ENCODE measurements at places on chromosomes 3 and 15.

DNA sequence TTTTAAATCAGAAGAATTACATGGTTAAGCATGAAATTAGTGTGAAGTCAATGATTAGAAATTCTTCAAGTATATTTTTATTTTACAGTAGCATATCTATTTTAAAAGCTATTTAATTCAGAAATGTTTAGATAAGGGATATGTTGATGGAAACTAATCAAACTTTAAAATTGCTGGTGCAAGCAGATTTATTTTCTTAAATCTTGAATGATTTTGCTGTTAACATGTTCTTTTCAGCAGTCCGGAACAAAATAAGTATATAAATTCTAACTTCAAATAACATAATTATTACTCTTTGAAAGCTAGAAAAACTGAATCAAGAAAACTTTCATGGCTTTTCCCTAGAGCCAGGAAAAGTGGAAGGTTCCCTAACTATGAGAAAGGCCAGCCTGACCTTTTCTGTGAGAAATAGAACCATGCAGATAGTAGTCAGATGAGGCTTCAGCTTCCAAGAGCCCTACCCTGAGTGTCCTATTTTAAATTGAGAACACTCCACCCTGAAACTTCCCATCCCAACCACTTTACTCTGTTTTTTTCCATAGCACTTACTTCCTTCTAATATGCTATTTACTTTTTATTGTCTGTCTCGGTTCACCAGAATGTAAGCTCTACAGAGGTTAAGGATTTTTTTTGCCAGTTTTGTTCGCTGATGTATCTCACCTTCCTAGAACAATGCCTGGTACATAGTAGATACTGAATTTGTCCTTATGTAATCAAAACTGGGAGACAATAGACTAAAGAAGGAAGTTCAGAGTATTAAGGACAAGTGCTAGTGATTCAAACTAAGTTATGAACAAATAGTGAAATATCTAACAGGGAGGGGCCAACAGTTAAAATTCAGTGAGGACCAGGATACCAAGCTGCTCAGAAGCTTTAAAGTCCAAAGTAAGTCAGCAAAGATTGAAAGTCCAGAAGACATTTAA lies 66.8 kb downstream of the CD200R1L start:
- DNase-seq = no peak

GRCh38 chr15:68653801-68654200 lies 75.0 kb downstream of the CORO2B start:
- DNase-seq = no peak

DNA sequence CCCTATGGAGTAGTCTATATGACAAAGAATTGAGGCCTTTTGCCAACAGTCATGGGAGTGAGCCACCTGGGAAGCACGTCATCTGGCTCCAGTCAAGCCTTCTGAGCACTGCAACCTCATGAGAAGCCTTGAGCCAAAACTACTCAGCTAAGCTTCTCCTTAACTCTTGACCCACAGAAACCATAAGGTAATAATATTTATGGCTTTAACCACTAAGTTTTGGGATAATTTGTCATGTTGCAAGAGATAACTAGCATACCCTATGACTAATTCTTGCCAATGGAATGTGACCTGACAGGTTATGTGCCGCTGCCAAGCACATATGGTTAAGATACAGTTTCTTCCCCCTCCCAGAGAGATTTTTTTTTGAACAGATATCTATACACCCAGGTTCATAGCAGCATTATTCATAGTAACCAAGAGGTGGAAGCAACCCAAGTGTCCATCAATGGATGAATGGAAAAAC lies 11.8 kb upstream of the SLC6A11 start:
- DNase-seq = no peak

GRCh38 chr3:38039899-38040261 lies 872 bp downstream of the DLEC1 start:
- DNase-seq = no peak

DNA sequence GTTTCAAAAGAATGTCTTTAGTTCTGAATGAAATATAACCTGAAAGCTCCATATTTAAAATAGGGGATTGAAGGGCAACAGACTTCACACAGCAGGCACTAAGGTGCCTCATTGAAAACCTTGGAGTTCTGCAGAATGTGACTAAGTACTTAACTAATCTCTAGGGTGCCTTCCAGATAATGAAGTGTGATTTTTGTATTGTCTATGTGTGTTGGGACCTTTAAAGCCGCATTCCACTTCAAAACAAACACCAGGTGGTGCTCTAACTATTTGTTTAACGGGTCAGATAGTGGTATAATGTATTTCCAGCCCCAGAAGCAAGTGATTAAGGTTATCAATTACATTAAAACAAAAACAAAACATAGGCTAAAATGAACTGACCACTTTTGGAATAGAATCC lies 28.0 kb downstream of the TFG start:
- no peak for DNase-seq

- DNase-seq = no peak
Measured at GRCh38 chr3:117651246-117651645, 941.7 kb downstream of the TUSC7 start.

- no peak for DNase-seq
Measured at GRCh38 chr15:83436513-83437158, 10.5 kb upstream of the SH3GL3 start.

DNA sequence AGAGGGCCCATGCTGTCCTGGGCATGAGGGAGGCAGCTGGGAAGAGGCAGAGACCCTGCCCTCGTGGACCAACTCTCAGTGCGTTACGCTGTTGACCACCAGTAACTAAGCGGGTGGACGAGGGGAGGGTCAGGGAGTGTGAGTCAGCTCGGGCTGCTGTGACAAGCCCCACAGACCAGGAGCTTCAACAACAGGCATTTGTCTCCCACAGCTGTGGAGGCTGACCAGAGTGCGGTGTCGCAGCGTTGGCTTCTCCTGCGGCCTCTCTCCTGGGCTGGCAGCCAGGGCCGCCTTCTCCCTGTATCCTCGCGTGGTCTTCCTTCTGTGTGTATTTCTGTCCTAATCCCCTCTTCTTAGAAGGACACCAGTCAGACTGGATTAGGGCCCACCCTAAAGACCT lies 13.0 kb downstream of the EFCC1 start:
- DNase-seq = no peak

DNA sequence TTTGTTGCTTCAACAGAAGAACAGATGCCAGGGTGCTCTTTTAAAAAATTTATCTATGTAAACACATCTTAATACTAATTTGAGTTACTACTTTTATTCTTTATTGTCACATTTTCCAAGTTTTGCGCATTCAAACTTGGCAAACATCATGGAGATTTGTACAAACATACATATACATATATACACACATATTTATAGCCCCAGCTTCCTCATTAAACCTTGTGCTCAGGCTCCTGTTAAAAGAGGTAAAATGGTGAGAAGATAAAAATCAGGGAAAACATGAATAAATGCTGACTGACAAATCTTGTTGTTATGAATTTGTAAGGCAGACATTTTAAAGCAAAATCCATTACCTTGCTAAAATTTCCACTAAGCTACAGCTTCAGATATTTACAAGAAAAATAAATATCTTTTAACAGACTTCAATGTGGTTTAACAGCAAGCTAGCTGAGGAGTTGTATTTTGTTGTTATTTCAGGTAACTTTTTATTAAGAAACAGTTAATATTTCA lies 27.1 kb downstream of the CDV3 start:
- no peak for DNase-seq

- no peak for DNase-seq
Measured at GRCh38 chr3:152899306-152899705, 64.4 kb downstream of the P2RY1 start.

DNA sequence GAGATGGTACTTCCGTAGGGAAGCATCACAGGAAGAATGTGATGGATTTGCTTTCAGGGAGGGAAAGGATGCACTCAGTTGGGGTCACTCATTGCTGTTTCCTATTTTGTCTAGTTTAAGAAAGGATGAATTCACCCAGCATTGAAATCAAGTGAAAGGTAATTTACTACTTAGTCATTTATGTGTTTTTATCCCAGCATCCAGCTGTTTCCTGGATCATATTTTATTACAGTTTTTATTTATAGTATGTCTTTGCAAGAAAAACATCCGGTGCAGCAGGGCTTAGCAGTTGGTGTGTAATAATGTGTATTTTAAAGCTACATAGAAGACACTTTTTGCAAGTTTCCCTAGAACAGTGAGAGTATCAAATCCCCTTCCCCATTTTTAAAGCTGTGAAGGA lies 37.4 kb upstream of the GOLGA8B start:
- no peak for DNase-seq

GRCh38 chr3:23136054-23136453 lies 67.1 kb upstream of the UBE2E2 start:
- no peak for DNase-seq

GRCh38 chr3:196237203-196237602 lies 20.9 kb downstream of the SLC51A start:
- peak; percentile 84 for DNase-seq

DNA sequence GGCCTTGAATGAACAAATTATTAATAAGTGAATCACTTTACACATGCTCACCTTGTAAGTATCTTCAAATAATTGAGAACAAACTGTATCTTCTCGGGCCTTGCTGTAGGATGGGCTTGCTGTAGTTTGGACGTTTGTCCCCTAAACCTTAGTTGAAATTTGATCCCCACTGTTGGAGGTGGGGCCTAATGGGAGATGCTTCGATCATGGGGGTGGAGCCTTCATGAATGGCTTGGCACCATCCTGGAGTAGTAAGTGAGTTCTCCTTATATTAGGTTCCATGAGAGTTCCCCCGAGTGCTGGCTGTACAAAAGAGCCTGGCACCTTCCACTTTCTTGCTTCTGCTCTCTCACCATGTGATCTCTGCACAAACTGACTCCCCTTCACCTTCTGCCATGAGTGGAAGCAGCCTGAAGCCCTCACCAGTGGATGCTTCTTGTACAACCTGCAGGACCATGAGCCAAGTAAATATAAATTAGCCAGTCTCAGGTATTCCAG lies 29.3 kb downstream of the PIGB start:
- no peak for DNase-seq

GRCh38 chr3:159854500-159855124 lies 134.0 kb upstream of the IL12A start:
- DNase-seq = no peak

GRCh38 chr3:111311709-111312235 lies 230.2 kb upstream of the CD96 start:
- DNase-seq = no peak

GRCh38 chr3:65569845-65570405 lies 468.8 kb downstream of the MAGI1 start:
- no peak for DNase-seq

- no peak for DNase-seq
Measured at GRCh38 chr3:70951316-70951715, 632.2 kb downstream of the FOXP1 start.

- DNase-seq = no peak
Measured at GRCh38 chr3:177781686-177782161, 584.4 kb upstream of the TBL1XR1 start.

DNA sequence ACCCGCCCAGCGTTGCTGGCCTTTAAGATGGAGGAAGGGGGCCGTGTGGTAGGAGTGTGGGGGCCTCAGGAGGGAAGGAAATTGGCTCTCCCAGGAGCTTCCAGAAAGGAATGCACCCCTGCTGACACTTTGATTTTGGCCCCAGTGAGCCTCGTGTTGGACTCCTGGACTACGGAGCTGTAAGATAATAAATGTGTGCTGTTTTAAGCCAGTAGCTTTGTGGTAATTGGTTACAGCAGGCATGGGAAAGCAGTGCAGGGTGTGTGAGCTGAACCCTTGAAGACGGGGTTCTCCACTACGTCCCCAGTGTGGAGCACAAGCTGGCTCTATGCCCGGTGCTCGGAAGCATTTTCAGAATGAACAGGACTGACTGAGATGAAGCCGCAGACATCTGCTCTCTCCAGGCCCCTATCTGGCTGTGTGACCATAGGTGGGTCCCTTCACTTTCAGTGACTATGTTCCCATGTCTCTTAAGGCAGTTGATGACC lies 22.9 kb upstream of the CGNL1 start:
- no peak for DNase-seq

GRCh38 chr3:154850921-154851320 lies 229.2 kb upstream of the MME start:
- no peak for DNase-seq

DNA sequence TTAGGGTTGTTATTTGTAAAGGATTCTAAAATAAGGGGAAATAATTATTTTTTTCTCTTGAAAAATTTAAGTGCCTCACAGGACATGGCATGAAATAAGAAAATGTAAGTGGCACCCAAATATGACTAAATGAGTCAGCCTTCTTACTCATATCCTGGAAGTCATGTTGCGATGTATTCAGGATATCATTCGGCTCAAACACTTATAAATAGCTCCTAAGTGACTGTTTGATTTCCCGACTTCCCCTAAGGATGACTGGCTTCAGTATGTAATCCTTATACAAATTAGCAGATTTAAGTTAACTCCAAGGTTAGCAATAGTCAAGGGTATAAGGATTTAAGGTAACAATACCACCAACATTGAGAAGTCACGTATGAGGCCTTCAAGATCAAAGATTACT lies 57.3 kb upstream of the OSTN start:
- no peak for DNase-seq

GRCh38 chr3:26753095-26753494 lies 130.5 kb downstream of the LRRC3B start:
- no peak for DNase-seq

DNA sequence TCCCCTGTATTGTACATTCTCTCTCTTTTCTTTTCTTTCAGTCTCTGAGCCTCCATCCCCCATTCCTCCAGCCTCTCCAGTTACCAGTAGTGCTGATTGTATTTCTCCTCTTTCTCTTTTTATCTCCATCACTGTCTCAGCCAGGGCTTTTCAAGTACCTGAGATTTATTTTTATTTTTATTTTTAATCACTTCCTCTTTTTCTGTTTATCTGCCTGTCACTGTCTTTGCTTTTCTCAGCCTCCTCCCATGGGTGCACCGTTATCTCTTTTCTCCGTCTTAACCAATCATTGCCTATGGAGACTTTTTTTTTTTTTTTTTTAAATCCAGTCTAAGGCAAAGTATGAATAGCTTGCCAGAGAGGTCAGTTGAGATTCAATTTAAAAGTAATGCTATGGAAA lies 359.3 kb downstream of the GAP43 start:
- DNase-seq = no peak

GRCh38 chr15:55277116-55277564 lies 12.5 kb downstream of the RAB27A start:
- DNase-seq = no peak

DNA sequence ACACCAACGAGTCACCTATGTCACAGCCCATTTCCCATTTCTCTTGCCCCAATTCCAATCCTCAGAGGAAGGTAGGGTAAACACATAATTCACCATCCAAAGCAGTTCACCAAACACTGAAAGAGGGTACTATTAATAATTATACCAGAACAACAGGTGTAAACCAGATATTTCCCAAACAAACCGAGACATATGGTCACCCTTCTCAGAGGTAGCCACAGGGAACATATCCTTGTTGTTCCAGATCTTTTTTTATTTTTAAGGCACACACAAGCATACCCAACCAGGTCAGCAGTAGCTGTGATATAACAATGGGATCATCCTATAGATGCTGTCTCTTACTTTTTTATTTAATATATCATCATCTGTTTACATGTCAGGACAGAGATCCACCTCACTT lies 24.7 kb downstream of the MAGI1 start:
- DNase-seq = no peak

All from SK-N-MC (cell line).